HCEC 1CT (cell line): ENCODE measurements at places on chromosomes 16 and 17.
A peak's percentile ranks its signal among the peaks of the same experiment; 100 is the strongest.

GRCh38 chr16:2820836-2821486, 3.9 kb downstream of the PRSS21 start:
- no peak for DNase-seq

DNA sequence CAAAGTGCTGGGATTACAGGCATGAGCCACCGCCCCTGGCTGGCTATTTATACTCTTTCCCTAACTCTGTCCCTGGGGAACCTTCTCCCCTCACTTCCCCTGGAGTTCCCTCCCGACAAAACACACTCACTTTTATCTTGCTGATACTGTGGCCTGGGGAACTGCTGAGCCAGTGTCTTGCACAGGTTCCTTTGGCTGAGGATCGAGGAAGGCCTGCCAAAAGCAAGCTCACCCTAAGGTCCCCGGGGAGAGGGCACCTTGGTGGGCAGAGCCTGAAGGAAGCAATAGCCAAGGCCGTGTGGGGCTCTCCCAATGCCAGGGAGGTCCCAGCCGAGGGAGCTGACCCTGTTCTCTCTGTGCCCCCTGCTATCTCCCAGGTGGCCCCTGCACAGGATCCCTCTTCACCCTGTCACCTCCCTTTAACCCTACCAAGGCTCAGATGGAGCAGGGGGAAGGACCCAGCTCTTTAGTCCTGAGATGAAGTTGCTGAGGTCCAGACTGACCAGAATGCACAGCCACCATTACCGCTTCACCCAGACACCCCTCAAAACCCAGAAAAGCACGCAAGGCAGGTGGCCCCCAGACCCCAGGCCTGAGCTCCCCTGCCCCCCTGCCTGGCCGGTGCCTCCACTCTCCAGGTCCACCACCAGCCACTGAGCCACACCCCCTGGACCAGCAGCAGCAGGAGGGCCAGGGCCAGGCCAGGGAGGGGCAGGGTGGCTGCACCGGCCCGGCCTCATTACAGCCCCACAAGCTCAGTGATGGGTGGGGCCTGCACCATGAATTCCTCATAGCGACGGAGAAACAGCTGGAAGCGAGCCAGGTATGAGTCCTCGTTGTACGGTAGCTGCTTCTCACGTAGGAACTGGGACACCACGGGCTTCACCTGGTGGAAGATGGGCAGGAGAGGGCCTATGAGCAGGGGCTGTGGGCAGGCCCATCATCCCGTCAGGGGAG, 5.1 kb upstream of the FDXR start:
- DNase-seq: peak; percentile 23

DNA sequence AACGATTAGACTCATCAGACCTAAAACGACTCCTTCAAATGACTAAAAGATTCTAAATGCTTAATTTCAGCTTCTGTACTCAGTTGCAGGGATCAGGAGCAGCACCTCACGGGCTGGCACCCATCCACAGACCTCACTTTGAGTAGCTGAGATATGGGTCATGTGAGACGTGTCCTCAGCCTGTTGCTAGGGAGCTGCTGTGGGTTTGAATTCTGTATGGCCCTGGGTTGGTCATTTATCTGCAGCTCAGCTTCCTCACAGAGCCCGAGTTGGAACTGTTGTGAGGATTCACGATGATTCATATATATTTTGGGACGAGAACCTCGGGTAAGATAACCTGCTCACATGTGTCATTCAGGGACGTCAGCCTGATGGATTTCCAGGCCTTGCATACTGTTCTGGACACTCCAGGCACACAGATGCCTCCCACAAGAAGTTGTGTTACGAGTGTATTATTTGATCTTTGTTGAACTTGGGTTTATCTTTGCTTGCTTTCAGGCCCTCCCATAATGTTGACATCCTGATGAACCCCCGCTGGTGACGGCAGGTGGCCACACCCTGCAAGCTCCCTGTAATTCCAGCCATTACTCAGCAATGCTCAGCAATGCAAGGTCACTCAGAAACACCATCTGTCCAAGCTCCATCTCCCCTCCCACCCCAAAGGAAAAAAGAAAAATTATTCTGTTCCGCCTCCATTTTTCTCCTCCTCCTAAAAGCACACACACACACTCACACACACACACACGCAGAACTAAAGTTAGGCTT, 137.6 kb downstream of the RBFOX3 start:
- DNase-seq: no peak

GRCh38 chr16:89314357-89314756, 96.9 kb downstream of the ZNF778 start:
- no peak for DNase-seq

DNA sequence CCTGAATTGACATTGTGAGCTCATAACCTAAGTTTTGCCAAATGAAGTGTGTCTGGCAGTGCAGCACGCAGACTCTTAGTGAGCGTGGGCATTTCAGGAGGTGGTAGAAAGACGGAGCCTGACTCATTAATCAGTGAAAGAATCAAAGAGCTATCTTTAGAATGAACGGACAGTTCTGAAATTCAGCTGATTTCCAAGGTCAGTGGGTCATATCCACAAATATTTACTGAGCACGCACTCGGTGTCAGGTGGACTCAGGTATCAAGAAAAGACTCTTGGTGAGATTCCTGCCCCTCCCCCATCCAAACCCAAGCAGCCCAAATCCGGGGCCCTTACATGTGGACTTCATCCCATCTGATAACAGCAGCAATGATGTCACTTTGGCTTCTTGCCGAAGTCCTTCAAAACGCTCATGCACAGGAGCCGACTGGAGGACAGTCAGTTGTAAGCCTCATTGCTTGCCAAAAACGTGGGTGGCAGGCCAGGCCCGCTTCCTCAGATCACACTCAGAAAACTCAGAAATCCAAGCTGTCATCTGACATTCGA, 185.8 kb downstream of the HS3ST3A1 start:
- no peak for DNase-seq

DNA sequence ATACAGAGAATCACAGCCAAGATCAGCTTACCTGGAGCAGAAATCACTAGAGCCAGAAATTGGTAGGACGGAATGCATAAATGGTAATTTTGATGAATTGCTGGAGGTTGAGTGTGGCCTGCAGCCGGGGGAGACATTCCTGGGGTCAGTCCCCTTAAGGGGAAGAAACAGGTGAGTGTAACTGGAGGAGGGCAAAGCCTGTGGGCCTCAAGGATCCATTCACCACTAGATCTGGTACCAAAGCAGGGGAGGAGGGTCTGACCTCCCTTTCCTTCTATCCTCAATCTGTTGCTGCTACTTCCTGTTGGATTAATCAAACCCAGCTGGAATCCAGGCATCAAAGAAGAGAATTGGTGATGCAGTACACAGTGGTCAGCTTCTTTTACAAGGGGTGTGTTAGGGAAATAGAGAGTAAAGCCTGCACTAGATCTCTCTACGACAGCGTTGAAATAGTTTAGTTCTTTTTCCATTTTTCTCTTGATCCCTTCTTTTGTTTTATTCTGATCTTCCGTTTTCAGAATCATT, 8.6 kb upstream of the ABCA9 start:
- DNase-seq: no peak

DNA sequence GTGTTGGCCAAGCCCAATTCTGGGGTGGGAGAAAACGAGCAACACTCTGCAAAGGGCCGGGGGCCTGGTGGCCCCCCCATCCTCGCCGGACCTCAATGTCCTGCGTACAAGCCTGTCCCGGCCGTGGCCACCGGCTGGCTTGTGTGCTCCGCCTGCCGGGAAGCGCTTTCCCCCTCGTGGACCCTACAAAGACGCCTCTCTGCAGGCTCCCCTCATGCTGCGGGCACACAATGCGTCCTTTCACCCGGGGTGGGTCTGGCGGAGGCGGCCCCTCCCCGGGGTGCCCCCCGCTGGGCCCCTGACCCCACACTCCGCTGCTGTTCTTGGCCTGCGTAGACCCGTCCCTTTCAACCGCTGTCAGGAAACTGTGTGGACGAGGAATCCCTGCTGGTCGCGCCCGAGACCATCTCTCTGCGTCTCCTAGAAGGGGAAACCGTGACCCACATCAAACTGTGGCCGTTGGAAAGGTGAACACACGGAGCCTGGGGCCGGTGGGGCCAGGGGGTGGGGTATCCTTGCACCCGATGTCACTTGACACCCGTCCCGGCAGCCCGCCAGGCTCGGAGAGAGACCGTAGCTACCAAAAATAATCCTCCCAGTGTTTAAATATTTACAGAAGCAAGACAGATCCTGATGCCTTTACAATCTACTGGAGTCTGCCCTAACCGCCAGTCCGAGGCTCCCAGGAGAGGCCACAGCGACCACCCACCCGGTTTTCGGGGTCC, 43.6 kb downstream of the TBC1D16 start:
- DNase-seq: no peak

DNA sequence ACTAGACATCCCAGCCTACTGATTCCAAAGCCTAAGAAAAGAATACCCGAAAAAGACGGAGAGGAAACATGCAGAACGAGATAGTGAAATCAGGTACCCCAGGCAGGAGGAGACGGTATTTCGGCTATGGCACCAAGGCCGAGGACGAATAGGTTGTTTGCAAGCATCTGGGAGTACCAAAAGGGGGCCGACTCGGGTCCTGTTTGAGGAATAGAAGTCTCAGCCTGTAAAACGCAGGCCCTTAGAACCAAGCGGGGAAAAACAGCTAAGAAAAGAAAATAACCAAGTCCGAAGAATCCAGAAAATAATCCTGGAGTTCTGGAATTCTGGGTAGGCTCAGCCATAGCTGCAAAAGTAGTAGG, 537 bp downstream of the SLC35B1 start:
- no peak for DNase-seq

DNA sequence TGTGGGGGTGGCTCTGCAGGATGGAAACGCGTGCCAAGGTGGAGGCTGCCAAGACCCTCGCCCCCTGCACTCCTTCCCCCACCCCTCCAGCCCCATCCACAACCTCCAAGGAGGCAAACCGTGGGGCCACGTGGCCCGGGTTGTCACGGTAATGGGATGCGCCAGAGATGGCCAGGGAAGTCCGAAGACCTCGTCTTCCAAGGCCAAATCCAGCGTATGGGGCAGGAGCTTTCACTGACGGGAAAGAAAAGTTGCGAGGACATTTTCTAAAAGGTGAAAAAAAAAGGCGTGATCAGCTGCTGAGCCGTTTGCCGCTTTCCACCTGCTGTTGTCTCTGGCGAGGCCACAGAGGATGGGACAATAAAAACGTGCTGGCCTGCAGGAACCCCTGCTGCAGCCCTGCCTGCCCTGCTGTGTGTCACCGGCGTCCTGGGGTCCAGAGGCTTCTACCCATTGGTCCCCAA, 28.3 kb upstream of the GSE1 start:
- no peak for DNase-seq

DNA sequence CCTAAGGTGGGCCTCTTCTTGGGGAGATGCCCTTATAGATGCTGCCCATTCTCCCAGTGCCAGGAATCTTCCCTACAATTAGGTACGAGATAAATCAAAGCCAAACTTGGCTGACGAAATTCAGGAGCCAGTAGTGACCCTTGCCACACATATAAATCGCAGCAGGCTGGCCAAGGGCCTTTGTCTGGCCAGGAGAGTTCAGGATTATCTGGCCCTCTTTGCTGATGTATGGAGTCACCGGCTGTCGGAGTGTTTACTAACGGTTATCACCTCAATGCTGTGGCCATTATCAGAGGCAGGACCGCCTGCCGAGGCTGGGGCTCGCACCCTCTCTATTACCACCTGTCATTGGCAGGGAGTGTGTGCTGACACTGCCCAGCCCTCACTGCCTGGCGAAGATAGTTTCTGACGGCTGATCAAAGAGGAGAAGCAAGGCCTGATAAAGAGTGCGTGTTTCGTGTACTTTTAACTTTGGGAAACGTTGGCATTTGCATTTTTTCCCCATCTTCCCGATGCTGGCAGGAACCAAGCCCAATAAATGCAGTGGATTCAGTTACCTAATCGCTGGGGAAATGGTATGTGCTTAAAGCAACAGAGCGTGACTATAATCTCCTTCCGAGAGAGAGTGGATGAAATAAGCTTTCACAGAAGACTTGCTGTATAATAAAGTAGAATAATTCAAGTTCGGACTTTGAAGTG, 32.8 kb upstream of the TBX2 start:
- no peak for DNase-seq

DNA sequence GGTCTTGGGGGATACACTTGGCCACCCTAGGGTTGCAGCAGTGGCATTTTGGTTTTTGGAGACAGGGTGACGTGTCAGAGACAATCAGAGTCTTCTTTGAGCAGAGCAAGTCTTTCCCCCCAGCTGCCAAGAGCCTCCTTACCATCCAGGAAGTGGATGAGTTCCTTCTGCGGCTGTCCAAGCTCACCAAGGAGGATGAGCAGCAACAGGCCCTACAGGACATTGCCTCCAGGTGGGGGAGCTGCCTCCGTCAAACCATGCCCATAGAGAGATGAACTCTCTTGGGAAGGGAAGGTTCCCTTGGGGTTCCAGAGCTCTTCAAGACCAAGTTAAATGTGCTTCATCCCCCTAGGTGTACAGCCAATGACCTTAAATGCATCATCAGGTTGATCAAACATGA, 11.3 kb downstream of the LIG3 start:
- DNase-seq: no peak

GRCh38 chr16:86680661-86681030, 102.3 kb downstream of the FOXL1 start:
- DNase-seq: no peak

GRCh38 chr17:72514891-72515290, 394.1 kb downstream of the SOX9 start:
- DNase-seq: peak; percentile 36

- DNase-seq: no peak
Measured at GRCh38 chr16:78929841-78930240, 670.7 kb downstream of the MAF start.

- no peak for DNase-seq
Measured at GRCh38 chr16:53370827-53371226, 63.4 kb upstream of the RBL2 start.

GRCh38 chr16:8682551-8683259, 8.3 kb downstream of the ABAT start:
- no peak for DNase-seq

- DNase-seq: no peak
Measured at GRCh38 chr17:35460354-35460851, 11.8 kb upstream of the SLFN13 start.

DNA sequence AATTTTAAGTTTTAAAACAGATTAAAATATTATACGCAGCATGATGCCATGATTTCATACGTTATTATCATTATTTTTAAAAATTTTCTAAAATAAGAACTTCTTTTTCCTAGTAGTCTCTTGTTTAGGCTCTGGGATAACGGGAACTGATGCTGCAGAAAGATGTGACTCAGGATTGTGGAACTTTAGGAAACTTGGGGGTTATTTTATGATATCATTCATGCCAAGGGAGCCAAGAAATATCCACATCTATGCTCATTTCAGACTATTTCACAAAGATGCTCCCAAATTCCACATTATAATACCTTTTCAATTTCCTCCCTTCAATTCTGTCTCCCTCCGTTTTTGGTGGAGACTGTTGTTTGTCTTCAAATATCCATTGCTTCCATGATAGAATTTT, 236.4 kb downstream of the HS3ST3A1 start:
- DNase-seq: peak; percentile 63

DNA sequence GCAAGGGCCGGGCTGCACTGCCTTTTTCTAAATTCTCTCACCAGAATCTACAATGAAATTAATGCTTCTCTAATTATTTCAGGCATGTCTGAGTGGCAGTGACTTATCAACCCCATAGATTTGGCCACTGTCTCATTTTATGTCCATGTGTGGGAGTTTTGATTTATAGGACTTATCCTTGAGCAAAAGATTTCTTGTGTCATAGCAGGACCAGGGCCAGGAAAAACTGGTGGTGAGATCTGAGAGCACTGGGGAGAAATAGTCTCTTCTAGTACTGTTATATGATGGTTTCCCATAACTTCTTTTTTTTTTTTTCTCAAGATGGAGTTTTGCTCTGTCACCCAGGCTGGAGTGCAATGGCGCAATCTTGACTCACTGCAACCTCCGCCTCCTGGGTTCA, 1.5 kb upstream of the KRT23 start:
- no peak for DNase-seq
